ENCODE measurements at places on chromosomes 1 and 21.

DNA sequence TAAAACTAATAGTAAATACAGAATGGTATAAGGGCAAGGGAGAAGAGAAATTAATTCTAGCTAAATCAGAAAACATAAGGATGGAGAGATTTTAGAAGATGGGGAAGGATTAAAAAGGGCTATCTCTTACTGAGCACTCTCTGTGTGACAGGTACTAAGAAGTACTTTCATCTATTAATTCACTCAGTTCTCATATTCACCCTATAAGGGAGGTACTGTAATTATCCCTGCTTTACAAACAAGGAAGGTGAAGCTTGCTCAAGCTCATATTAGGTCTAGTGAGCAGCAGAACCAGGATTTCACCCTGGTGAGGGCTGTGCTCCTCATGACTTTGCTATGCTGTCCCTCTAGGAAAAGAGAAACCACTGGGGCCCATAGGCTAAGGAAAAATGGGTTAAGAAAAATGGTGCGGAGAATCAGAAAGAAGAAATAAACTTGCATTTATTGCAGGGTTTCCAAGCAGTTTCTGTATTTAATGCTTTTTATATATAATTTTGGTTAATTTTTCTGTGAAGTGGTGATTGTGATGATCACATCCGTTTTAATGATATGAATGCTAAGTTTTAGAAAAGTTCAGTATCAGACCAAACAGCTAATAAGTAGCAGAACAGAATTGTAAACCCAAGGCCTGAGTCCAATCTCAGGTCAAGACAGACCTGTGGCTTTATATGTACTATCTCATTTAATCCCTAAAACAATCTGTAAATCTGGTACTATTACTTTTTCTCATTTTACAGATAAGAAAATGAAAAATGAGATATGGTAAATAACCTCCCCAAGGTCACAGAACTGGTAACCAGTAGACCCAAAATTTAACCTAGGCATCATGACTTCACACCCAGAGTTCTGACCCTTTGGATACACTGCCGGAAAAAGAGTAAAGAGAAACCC is 1.7 kb downstream of the PCNX2 start:
- no peak for DNase-seq

DNA sequence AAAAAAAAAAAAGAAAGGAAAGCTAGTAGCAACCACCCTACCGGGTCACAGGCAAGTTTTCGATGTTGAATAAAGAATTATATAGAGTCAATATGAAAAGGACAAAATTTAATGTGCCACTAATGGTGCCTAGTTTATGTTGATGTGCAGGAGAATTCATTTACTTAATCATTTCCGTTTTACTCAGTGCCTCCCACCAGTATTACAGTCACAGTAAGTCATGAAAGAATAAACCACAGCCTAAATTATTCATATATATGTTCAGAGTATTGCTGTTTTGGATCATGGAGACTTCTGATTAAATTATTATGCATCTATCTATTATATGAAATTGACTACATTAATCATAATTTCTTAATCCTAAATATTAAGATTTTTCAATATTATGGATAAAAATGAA is 35.3 kb downstream of the FNBP1L start:
- no peak for DNase-seq

- DNase-seq: no peak
These were observed 14.9 kb downstream of the PLEKHA6 start for GRCh38 chr1:204344665-204345355.

- DNase-seq: no peak
These were observed 78.4 kb downstream of the CD58 start for GRCh38 chr1:116492358-116492811.

GRCh38 chr1:22733643-22734042 is 23.0 kb downstream of the EPHB2 start:
- DNase-seq: no peak

DNA sequence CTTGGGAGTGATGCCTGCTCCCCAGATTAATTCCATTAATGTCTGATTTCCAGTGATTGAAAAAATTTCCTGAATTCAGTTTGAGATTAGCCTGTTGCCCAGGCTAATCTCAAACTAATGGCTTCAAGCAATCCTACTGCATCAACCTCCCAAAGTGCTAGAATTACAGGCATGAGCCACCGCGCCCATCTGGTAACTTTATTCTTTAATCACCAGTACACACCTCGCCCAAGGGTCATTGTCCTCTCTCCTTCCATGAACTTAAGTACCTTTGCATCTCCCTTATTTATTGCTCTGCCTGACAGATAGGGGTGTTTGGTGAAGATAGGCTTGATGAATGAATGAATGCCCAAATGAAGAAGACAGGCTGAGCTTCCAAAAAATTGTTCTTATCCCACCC is 366.5 kb downstream of the SIPA1L2 start:
- no peak for DNase-seq

- no peak for DNase-seq
These were observed 51.8 kb upstream of the PDE9A start for GRCh38 chr21:42601656-42602055.

DNA sequence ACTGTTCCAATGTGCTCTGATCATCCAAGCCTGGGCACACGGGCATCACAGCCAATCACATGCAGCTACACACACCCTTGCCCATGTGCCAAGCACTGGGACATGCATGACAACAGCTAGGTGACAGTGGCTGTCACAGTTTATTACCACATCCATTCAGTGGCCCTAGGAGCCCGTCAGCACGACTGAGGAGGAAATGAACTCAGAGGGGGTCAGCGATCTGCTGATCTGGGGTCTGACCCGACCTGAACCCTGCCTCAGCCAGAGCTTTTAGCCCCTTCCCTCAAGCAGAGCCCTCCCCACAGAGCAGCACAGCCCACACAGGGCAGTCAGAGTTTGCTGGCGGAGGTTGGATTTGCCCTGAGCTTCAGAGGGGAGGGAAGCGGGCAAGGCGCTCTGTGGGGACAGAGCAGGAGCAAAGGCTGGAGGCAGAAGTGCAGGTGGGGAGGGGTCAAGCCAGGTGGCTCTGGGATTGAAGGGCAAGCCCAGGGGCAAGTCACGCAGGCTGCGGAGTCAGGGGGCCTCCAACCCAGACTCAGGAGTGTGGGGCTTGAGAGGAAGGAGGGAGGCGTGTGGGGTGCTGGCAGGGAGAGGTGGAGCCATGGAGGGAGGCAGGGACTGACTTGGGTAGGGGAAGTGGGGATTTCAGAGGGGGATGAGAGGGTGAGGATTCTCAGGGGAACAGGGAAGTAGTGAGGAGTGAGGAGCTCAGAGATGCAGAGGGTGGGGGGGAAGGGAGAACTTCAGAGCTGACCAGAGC is 10.4 kb downstream of the SH3BGRL3 start:
- DNase-seq: no peak

DNA sequence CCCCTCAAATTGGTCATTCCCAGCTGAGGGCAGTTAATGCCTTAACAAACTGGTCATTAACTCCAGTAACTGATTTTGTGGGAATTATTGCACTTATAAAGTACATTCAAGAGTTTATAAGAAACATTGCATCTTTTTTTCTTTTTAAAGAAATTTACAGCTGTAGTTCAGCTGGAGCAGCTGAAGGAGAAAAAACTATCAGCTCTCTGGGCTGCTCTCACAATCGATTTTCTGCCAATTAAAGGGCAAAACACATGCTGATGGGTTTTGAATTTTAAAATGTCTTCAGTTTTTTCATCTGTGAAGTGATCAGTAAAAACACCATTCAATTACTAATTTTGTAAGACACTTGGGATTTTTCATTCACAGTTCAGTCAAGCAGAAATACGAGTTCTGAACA is 74.7 kb downstream of the KIFAP3 start:
- DNase-seq: no peak

GRCh38 chr21:15197696-15198095 is 132.9 kb upstream of the NRIP1 start:
- no peak for DNase-seq

DNA sequence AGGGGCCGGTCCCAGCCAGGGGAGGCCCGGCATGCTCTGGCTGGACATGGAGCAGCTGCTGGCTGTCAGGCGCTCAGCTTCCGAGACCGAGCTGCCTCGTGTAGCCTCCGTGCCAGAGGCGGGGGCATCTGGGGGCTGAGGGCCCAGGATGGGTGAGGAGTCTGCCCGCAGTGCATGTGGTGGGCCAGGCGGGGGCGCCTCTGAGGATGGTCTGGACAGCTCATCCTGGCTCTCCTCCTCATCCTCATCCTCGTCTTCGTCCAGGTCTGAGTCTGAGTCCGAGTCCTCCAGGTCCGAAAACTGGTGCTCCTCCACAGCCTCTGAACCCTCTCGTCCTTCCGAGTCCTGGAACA is 28.9 kb upstream of the EDN2 start:
- no peak for DNase-seq

DNA sequence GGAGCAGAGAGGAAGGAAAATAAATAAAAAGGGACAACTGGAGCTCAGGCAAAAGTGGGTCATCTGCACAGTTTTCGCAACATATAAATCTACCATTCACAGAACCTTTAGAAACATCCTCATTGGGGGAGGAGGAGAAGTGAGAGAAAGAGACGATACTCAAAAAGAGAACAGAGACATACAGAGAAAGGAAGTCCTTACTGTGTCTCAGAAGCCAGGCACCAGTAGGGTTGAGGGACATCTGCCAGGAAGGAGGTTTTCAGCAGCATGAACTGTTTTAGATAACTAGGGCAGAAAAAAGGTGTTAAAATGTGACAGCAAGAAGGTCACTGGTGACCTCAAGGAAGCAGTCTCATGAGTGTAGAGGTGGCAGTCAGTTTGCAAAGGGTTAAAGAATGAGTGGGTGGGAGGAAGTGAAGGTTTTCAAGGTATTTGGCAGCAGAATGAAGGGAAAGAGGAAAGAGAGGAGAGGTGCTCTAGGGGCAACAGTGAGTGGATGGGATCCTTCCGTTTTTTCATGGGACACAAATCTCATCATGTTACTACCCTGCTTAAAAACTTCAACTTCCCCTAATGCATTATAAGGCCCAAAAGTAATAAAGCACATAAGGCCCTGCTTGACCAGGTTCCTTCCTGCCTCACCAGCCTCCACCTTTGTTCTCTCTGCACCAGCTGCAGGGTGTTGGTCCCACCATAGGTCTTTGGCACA is 9.5 kb downstream of the JAK1 start:
- DNase-seq: no peak

- DNase-seq: peak; percentile 24
These were observed 807 bp downstream of the CEP85 start for GRCh38 chr1:26234644-26235370.

All from activated CD8-positive, alpha-beta memory T cell treated with anti-CD3 and anti-CD28 coated beads, Interleukin-2, amount 50 U/mL, for 4 hours (primary cell).